Left renal cortex interstitium (tissue), 4 donors: ENCODE measurements at places on chromosomes 5 and 9.
A peak's percentile ranks its signal among the peaks of the same experiment; 100 is the strongest.

- DNase-seq: no peak
Measured at GRCh38 chr9:136124976-136125692, 6.5 kb upstream of the TMEM250 start.

DNA sequence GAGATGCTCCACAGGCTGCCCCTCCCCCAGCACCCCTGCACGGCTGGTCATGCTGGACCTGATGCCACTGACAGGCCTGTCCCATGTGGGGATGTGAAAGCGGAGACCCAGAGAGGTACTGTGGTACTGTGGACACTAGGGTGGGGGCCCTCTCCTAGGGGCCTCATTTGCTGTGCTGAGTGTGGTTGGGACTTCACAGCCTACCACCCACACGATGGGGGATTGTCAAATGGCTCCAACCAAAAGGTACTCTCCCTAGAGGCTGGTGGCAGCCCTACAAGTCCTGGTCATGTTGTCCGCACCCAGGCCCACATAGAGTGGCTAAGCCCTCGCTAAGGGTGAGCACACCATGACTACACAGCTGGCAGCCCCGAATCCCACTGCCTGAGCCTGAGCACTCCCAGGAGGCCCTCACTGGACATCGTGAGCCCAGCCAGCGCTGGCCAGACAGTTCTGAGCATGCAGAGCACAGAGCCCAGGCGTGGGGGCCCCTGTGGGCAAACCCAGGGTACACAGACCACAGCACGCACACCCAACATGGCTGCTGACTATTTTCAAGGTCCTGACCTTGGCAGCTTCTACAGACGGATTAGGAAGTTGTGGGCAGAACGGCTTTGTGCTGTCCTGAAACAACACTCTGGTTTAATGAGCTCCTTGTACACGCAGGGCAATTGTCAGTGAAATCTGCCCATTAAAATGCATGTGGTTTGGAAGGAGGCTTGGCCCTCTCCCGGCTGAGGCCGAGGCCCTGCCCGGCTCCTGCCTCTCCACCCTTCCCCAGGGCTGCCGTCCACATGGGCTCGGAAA lies 214.1 kb downstream of the HSPA4 start:
- no peak for DNase-seq

DNA sequence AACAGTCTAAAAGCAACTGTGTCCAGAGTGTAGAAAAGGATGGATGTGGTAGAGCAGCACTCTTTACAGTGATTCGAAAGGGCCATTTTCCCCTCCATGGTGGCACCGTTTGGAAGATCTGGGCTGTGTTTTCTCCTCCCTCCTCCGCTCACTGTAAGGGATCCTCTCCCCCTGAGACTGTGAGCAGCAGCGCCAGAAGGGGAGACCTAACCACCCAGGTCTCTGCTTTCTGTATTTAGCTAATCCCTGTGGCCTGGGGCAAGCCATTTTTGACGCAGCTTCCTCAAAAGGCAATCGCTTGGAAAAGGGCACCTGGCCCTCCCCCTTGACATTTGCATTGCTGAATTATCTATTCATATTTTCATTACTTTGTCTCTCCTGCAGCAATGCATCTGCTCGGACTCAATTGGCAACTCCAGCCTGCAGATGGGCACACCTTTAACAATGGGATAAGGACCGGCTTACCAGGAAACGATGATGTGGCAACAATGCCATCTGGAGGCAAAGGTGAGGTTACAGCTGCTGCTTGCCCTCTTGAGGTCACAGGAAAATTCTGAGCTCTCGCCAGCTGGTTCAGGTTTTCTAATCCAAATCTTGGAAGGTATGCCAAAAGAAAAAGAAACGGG lies 244.3 kb upstream of the WWC1 start:
- peak; percentile 49 for DNase-seq

GRCh38 chr5:7897014-7897600 lies 28.2 kb downstream of the MTRR start:
- DNase-seq: no peak

DNA sequence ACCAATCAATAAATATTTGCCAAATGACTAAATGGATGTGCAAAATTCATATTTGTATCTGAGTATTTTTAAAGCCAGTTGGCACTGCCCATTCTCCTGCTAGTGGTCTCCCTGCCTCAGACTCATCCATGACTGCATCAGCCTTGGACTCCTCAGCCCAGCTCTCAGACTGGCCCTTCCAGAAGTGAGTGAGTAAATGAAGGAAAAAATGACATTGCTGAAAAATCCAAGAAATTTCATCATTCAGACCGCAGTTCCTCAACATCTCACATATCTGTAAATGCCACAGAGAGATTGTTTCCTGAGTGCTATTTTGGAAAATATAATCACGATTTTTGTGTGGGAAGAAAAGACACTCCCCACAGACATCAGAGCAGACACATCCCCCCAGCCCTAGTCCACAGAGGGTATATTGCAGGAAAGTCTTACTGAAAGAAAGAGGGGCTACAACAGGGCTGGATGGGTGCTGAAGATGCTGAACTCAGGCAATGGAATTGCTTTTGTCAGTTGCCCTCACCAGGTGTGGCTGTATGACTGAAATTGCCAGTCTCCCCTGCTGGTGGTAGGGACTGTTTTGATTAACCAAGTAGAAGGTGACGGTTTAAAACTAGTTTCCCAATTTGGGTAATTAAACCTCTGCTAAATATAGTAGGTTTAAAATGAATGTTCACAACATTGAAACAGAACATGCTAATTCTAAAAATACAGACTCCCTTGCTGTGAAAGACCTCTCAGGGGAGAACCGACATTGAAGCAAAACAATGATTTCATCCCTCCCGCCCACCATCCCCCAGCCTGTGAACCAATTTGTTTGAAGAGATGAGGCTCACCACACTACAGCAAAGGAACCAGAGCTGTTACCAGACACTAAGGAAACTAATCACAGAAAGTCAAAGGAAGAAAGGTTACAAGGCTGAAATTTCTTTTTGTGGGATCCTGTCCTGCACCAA lies 158.8 kb downstream of the DEPDC1B start:
- no peak for DNase-seq

- peak; percentile 26 for DNase-seq
Measured at GRCh38 chr9:88106492-88106891, 31.8 kb downstream of the SPATA31C2 start.

DNA sequence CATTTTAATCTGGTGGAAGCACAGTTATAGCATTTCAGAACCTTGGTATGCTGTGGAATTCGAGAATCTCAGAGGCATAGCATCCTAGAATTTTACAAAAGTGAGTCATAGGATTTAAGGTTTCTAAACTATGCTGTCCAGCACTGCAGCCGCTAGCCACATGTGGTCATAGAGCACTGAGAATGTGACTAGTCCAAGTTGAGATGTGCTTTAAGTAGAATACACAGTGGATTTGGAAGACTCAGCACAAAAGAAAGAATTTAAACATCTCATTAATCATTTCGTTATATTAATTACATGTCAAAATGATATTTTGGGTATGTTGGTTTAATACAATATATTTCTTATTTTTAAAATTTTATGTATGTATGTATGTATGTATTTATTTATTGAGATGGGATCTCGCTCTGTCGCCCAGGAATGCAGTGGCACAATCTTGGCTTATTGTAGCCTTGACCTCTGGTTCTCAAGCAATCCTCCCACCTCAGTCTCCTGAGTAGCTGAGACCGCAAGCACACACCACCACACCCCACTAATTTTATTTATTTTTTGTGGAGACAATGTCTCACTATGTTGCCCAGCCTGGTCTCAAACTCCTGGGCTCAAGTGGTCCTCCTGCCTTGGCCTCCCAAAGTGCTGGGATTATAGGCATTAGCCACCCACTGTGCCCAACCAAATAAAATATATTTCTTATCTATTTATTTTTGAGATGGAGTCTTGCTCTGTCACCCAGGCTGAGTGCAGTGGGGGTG lies 20.4 kb upstream of the RPS14 start:
- no peak for DNase-seq

DNA sequence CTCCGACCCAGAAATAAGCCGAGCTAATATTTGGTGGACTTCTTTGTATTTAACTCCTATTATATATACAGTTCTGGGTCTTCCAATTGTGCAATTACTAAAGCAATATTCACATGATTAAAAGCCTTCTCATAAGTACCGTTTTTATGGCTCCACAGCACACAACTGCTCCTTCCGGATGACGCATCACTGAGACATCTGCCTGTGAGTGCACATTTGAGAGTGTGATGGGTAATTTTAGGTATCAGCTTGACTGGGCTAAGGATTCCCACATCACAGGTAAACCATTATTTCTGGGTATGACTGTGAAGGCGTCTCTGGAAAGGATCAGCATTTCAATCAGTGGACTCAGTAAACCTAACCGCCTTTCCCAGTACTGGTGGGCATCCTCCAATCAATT lies 77.5 kb upstream of the SYK start:
- DNase-seq: no peak

GRCh38 chr5:176364765-176365350 lies 429 bp upstream of the ARL10 start:
- DNase-seq: no peak

GRCh38 chr5:157253547-157253946 lies 12.4 kb upstream of the CYFIP2 start:
- no peak for DNase-seq

DNA sequence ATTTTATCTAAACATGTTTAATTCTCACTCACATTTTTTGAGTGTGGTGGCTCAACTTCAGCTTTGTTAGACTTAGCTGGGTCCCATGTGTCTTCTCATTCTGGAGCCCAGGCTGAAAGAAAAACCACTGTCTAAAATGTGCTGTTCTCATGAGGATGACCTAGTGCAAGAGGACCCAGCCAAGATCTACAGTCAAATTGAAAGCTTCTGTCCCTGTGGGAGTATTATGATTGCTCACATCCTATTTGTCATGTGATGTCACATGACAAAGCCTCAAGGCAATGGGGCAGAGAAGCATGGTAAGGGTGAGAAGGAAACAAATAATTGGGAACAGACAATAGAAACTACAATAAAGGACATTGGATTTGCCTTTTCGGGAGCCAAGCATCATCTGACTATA lies 113.4 kb upstream of the ASTN2 start:
- DNase-seq: no peak
